ENCODE measurements at places on chromosomes 6 and 20.

DNA sequence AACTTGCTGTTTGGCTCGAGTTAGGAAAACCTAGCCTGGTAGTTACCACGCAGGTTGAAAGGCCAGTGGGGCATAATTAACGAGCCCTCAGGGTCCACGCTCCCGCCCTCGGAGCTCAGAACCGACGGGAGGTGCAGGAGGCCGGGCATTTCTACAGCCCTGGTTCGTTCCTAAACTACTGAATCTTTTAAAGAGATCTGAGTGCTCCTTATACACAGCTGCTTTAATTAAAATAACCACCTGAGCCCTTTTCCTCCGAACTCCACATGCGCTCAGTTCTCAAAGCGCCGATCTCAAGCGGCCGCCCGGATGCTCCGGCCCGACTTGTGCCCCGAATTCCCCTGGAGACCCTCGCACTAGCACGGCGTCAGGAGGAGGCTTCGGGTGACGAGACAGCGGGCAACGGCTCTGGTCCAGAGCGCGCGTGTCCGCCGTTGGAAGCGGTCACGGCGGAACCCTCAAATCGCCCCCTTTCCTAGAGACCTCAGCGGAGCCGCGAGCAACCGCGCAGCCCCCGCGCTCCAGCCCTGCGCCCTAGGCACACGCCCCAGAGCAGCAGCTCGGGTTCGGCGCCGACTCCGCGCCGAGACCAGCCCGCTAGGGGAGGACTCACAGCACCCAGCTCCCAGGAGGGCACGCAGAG lies 397 bp downstream of the WDR27 start:
- DNase-seq = no peak

DNA sequence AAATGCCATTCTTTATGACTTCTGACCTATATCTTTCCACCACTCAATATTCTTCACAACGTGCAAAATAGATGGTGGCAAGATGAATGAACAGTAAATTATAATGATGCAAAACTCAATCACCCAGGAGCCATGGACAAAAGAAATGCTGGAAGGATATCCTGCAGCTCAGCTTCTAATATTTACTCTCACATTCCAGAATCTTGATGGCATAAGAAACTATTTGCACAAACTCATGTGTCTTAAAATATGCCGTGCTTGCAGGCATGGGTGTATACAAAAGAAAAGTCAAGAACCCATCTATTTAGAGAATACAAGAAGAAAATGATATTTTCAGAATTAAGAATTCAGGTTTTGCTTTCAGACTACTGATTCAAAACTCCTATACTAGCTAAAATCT lies 217.8 kb downstream of the SLC35F1 start:
- DNase-seq = no peak

GRCh38 chr6:102749210-102749971 lies 1355.9 kb downstream of the GRIK2 start:
- no peak for DNase-seq

- no peak for DNase-seq
Measured at GRCh38 chr20:37133952-37134351, 38.2 kb upstream of the RBL1 start.

GRCh38 chr6:35780719-35781118 lies at the start of gene CLPSL1:
Gene CLPSL1, plus strand, starts transcription at chr6:35781019. Its CDS starts 92 bp downstream, at chr6:35781111.
- DNase-seq = no peak

GRCh38 chr6:33758815-33759216 lies 12.1 kb upstream of the IP6K3 start:
- no peak for DNase-seq

GRCh38 chr6:39302669-39303424 lies 11.4 kb downstream of the KCNK17 start:
- DNase-seq = peak; percentile 78

GRCh38 chr6:149963462-149964307 lies at the start of gene ULBP1:
Gene ULBP1, plus strand, starts transcription at chr6:149963943. Its CDS starts 107 bp downstream, at chr6:149964050.
- peak; percentile 84 for DNase-seq

DNA sequence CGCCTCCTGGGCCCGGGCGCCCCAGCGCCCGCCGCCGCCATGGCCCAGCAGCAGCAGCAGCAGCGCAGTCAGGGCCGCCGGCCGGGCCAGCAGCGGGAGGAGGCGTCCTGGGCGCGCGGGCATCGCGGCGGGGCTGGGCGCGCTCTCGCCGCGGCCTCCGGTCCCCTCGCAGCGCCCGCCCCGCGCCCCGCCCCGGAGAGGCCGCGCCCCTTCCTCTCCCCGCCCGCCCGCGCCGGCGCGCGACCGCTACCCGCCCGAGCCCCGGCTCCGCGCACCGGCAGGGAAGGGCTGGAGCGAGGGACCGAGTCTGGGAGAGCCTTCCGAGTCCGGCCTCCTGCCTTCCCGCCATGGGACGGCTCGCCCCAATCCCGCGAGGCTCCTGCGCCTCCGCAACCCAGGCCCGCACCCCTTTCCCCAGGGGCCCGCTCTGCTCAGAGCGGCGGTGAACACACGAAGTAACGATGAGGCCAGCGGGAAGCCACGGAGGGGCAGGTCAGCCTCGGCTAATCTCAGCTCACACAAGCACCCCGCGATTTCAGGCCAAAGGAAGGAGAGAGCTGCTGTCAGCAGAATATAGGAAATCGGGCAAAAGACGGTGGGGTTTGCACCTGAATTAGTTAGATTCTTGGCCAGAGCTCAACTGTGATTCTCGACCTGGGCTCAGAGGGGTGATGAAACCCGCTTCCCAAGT lies at the start of gene TXNDC5:
TSS of gene TXNDC5 (minus strand) at position 135 of the 691 bp plus-strand sequence. CDS start at position 123, 12 bp downstream.
- peak; percentile 57 for DNase-seq

- DNase-seq = peak; percentile 53
Measured at GRCh38 chr6:90025523-90026061, 131.3 kb downstream of the GJA10 start.

DNA sequence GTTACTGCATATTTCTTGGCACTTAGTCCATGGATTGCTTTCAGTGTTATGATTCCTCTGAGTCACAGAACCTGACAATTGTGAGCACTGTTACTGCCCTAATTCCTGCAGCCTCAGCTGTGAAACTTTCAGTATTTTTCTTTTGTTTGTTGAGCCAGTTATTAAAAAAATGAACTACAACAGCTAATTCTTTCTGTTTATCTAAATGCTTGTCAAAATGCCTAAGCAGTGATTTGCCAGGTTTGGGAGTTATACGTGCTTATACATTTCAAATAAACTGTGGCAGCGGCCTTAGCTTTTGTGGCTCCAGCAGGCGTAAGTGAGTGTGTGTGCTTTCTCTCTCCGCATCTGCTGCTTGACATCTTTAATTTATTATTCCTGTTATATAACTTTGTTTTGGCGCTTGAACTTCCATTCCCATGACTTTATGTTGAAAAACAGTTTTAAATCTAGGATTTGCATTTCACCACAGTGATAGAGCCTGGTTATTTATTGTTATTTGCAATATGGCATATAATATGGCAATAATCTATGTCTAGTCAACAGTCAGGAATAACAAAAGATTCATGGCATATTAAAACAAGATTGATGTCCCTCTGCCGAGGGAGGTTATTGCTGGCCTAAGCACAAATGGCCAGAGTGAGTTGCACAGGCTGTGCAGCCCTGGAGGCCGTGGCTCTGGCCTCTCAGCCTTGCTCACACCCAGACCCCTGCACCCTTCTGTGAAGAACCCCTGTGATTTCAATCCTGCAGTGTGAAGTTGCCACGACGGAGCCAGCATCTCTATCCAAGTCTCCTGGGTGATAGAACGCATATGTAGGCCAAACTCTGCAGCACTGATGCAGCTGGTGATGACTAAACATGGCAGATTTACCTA lies 303.4 kb downstream of the THBS2 start:
- no peak for DNase-seq

- no peak for DNase-seq
Measured at GRCh38 chr20:32538526-32538939, 46.6 kb downstream of the NOL4L start.

DNA sequence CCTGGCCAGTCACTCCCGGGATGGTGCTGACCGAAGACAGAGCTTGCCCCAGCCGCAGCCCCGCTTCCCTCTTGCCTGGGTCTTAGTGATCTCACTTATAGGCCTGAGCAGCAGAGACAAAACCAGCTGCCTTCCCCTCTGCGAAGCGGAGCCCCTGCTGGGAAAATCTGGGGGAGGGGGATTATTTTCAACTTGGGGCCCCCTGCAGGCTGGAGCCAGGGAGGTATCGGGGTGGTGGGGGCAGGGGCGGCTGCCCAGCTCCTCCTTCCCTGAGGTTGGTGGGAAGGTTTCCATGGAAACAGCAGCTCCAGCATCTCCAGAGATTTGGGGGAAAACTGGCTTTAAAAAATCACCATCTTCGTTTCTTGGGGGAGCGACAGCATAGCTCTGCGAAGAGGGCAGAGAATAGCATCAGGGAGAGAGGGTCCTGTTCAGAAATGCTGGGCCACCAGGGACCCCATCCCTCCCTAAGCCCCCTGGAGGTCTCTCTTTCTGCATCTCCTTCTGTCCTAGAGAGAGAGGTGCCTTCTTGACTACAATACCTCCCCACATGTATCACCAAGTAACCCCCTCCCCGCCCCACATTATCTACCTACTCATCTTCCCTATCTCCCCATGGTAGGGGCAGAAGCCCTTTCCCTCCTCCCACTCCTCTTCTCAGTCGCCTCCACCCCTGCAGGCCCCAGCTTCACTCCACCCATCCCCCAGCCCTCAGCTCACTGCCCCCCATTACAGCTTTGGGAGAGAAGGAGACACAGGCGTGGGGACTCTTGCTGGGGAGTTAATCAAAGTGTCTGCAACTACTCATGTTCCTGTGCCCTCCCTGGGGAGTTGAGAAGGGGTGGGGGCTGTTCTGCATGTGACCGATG lies 88.4 kb upstream of the CCDC167 start:
- no peak for DNase-seq

DNA sequence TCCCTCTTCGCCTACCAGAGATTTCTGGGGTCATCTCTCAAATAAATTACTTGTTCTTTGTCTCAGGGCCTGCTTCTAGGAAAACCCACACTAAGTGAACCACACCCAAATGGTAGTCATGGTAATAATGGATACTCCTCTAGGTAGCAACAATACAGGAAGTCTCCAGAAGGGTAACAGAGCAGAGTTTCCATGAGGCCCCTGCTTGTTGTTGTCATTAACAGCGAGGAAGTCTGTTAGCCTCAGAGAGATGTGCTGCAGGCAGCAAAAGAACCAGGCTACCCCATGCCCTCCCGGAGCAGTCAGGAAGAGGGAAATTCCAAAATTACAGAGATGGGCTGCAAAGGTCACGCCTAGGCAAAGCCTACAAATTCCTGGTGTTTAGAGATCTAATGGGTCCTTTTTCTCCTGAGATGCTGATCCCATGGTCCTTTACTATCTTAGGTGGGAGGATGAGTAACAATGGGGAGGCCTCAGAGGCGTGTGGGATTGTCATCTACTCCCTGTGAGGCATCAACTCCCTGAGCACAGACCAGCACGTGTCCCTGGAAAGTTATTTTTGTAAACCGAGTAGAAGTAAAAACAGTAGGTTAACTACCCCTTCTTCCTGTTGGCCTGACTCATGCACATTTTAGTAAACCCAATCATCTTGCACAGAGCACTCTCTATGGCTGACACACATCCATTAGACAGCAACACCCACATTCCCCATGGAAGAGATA lies 10.1 kb downstream of the ISM1 start:
- DNase-seq = peak; percentile 21

DNA sequence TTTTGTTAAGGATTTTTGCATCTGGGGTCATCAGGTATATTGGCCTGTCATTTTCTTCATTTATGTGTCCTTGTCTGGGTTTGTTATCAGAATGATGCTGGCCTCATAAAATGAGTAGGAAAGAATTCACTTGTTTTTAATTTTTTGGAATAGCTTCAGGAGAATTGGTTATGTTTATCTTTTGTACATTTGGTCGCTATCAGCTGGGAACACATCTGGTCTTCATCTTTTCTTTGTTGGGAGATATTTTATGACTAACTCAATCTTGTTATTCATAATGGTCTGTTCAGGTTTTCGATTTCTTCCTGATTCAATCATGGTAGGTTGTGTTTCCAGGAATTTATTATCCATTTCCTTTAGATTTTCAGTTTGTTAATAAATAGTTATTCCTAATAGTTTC lies 207.5 kb upstream of the ASCC3 start:
- no peak for DNase-seq

GRCh38 chr20:45088247-45088646 lies 12.7 kb downstream of the KCNS1 start:
- no peak for DNase-seq

DNA sequence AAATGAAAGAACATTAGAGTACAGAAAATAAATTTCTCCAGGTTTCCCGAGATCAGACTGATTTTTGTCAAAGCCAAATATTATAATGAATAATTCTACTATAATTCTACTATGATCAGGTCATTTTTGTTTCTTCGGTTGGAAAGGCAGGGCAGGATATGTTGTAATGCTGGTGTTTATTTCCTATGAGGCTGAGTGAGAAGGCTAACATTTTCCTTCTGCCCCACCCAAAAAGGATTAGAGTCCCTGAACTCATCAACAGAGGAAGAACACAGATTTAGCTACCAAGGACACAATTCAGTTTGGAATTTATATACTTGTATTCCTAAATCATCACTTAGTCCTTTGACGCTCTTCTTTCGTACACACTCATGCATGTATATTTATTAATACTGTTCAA lies 318.9 kb downstream of the SYNE1 start:
- DNase-seq = no peak

DNA sequence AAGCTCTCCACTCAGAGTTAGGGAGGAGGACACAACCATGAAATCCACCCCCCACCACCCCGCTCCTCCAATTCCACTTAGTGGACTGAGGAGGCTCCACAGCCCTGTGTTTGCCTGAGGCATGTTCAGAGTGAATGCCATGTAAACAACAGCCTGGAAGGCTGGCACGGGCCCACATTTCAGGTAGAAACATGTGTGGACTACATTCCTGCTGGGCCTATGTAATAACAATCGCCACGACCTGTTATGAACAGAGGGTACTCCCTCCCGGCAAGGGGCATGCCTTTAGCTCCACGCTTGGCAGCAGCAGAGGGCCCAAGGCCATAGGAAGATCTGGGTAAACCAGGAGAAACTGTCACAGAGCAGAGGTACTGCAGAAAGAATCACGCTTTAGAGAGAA lies 65.5 kb downstream of the ISM1 start:
- DNase-seq = no peak

- no peak for DNase-seq
Measured at GRCh38 chr6:119620846-119621555, 271.4 kb upstream of the MAN1A1 start.

GRCh38 chr20:54231036-54231435 lies 23.1 kb downstream of the PFDN4 start:
- no peak for DNase-seq

DNA sequence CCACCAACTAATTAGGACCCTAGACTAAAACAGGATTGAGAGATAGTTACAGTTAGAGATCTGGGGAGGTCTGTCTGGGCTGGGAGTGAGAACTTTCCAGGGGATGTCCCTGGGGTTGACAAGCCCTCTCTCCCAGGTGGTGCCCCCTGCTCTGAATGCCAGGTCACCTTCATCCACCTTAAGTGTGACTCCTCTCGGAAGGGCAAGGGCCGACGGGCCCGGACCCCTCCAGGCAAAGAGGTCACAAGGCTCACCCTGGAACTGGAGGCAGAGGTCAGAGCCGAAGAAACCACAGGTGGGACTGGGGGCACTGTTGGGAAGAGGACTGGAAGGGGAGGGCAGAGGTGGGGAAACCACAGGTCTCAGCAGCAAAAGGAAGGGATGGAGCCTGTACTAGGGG lies 17.0 kb upstream of the ZNF76 start:
- DNase-seq = no peak

Data from stimulated activated naive CD4-positive, alpha-beta T cell treated with Interleukin-2 at 50 U/mL for 16 hours (primary cell).